ENCODE measurements at places on chromosomes 4 and X.

DNA sequence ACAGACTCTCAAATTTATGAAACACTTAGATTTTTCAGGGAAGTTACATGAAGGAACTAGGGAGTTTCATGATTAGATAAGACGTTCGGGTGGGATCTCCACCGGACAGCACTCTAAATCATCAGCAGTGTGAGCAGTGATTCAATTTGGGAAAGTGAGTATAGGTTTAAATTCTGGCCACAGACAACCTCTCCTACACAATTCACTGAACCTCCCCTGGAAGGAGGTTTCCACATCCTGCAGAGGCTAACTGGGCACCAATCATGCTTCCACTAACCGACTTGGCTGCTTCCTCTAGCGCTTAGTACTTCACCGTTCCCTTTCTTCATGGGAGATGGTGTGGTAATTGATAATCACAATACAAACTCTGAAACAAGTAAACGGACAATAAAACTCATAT, 5.6 kb downstream of the CXCL9 start:
- no peak for DNase-seq

DNA sequence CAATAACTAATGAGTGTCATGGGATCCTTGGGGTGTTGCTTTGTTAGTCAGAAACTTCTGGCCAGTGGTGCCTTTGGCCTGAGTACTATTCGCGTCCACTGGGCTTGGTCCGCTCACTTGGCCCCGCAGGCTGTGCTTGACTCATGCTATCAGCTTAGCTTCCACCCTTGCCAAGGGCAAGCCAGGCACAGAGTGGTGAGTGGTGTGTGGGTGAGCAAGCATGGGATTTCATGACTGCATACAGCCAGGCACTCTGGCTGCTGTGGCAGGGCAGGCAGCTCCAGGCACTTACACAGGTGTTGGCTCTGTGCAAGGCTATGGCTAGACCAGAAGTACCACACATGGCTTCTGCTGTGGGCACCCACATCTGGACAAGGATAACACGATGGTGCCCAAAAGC, 1026.3 kb downstream of the PCDH19 start:
- no peak for DNase-seq

GRCh38 chr4:56728512-56728911, 47.4 kb upstream of the HOPX start:
- DNase-seq: no peak

DNA sequence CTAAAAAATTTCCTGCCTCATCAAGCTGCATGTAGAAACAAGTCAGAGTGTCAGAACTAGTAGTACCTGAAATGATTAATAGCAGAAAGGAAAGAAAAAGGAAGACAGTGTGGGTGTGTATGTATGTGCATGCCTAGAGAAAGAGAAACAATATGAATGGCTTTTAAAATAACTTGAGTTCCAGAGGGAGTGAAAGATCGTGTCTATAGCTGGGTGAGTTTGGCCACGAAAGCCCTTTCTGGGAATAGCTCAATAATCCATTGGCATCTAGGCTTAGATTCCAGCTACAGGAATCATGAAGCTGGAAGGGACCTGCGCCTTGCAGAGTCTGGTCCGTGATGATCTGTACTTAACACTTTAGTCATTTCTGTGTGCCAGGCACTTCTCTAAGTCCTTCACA, 195.6 kb downstream of the RAPGEF2 start:
- no peak for DNase-seq

- no peak for DNase-seq
These were observed 212.7 kb downstream of the RPA4 start for GRCh38 chrX:97096385-97096784.

DNA sequence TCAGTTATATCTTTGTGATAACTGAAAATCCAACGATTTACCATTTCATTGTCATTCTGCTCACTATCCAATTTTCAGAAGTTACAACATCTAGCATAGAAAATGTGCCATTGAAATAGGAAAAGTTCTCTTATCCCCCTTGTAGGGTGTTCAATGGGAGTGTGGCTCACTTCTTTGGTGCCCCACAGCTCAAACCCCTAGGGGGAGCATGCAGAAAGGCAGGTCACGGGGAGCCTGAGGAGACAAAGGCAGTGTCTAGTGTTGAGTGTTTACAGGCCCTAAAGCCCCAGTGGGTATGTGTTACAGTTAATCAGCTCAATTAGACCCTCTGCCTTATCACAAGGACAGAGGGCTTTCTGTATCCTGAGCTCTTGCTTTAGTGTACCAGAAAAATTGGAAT, 243.4 kb upstream of the GRID2 start:
- no peak for DNase-seq

GRCh38 chr4:68209003-68209402, 36.5 kb downstream of the TMPRSS11B start:
- DNase-seq: no peak
